ENCODE measurements at places on chromosomes 3 and 15.

GRCh38 chr15:78455749-78456148 lies 17.7 kb downstream of the IREB2 start:
- DNase-seq, result no peak

GRCh38 chr3:39260318-39260717 lies 19.5 kb downstream of the CX3CR1 start:
- no peak for DNase-seq

GRCh38 chr3:78633626-78634025 lies 1134.2 kb downstream of the ROBO1 start:
- DNase-seq, result no peak

- no peak for DNase-seq
These were observed 55.2 kb downstream of the RBPMS2 start for GRCh38 chr15:64720188-64720587.

DNA sequence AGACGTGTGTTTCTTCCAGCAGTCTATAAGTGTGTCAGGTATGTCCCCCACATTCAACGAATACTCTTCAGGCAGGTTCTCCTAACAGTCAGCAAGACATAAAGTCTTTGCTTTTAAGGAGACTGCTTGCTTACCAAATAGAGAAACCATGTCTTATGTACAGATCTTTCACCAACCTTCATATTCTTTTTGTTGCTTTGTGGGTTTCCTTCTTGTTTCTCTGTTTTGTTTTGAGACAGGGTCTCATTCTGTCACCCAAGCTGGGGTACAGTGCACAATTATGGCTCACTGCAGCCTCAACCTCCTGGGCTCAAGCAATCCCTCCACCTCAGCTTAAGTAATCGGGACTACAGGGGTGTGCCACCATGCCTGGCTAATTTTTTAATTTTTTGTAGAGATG lies 14.3 kb downstream of the DYNC1LI1 start:
- DNase-seq, result no peak

DNA sequence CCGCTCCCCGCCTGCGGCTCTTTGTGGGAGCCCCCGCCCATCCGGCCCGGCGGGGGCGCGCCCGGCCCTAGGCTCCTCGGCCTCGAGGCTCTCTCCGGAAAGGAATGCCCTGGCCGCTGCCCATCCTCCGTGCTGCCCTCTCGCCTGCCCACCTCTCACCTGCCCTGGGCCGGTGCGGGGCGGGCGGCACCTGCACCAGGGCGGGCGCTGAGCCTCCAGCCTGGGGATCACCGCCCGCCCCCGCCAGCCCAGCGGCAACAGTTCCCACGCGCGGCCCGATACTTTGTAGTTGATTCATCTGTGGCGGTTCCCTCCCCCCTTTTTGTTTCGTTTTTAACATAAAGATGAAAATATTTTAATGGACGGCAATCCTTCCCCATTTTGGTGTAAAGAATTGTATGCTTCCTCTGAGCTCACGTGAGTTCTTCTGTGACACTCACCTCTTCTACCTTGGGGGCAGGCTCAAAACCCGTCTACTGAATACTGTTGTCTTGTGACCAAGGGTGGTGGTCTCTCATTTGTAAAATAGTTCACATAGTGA lies 1.9 kb downstream of the KLF13 start:
- peak; percentile 74 for DNase-seq

DNA sequence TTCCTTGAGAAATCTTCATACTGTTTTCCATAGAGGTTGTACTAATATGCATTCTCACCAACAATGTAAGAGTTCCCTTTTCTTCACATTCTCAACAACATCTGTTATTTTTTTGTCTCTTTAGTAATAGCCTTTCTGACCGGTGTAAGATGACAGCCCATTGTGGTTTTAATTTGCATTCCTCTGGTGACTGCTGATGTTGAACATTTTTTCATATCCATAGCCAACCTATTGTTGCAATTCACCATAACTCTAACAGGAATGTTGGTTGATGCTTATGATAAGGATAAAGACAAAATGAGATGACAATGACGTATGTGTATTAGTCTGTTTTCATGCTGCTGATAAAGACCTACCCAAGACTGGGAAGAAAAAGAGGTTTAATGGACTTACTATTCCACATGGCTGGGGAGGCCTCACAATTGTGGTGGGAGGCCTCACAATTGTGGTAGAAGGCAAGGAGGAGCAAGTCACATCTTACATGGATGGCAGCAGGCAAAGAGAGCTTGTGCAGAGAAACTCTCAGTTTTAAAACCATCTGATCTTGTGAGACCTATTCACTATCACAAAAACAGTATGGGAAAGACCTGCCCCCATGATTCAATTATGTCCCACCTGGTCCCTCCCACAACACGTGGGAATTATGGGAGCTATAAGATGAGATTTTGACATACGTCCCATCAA lies 37.6 kb upstream of the RHCG start:
- no peak for DNase-seq

DNA sequence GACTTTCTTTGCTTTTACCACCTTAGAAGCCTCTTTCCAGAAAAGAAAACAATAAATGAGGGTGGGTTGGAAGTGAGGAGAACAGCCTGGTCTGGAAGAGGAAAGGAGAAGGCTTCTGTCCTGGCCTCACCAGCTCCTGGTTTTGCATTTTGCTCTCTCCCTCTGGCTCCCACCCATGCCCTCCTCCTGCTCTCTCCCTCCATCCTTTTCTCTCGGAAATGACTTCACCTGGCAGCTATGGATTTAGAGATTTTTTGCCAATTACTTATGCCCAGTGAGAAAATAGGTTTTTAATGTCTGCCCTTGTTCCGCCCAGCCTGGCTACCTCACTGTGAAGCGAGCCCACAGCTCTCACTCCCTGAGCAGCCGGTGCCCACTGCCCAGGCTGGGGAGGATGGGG lies 77.9 kb upstream of the NTRK3 start:
- no peak for DNase-seq

- no peak for DNase-seq
These were observed 41.1 kb downstream of the IGF1R start for GRCh38 chr15:98689431-98689861.

- peak; percentile 48 for DNase-seq
These were observed 66.9 kb downstream of the RNF13 start for GRCh38 chr3:149879872-149880271.

DNA sequence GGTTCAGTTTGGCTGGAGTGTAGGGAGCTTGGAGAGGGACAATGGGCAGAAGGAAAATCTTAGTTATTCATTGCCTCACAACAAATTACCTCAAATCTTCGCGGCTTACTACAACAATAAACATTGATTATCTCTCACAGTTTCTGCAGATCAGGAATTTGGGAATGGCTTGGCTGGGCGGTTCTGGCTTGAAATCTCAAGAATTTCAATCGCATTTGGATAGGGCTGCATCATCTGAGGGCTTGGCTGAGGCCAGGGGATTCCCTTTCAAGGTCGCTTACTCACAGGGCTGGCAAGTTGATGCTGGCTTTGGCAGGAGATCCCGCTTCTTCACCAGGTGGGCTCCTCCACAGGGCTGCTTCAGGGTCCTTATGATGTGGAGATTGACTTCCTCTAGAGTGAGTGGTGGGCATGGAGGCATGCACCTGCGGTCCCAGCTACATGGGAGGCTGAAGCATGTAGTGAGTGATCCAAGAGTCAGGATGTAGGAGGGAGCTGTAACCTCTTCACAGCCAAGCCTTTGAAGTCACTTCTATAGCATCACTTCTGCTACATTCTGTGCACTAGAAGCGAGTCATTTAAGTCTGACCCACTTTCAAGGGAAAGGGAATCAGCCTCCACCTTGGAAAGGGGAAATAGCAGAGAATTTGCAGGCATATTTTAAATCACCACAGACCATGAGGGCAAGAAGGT lies 63.1 kb downstream of the CDC25A start:
- no peak for DNase-seq

DNA sequence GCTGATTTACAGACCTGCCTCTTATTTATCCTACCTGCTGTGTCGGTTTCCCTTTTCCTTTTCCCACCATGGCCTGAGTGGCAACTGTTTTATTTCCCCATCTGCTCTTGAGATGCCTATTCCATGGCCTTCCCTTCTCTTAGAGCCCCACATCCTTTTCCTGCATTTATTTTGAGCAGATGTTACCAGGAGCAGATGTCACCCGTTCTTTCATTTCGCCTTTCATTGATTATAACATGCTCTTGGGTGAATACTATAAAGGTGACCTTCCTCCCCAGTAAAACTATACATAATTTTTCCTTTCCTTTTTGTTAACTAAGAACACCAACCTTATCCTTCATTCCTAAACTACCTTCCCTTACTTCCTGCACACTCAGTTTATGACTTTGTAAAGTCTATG lies 8.5 kb upstream of the P2RY1 start:
- DNase-seq, result no peak

- DNase-seq, result no peak
These were observed 97.7 kb upstream of the SLC4A7 start for GRCh38 chr3:27581852-27582251.

- peak; percentile 75 for DNase-seq
These were observed 55.6 kb downstream of the CGGBP1 start for GRCh38 chr3:88003115-88003755.

DNA sequence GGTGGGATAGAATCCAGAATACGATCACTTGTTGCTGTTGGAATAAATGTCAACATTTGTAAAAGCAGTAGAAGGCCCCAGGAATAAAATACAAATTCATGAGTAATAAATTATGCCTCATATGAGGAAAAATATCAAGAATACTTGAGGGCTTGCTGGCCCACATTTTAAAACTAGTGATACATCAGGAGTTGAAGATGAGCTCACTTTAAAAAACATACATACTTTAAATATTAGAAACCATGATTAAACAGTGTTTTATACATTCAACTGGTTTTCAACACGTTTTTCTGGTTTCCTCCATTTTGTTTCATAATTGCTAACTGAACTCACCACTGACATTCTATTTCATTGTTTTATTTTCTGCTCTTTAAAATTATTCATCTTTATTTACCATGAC lies 141.4 kb downstream of the TFG start:
- DNase-seq, result no peak

- DNase-seq, result no peak
These were observed 133.5 kb upstream of the ONECUT1 start for GRCh38 chr15:52923626-52924025.

GRCh38 chr3:40104441-40104840 lies 205.1 kb upstream of the EIF1B start:
- no peak for DNase-seq

DNA sequence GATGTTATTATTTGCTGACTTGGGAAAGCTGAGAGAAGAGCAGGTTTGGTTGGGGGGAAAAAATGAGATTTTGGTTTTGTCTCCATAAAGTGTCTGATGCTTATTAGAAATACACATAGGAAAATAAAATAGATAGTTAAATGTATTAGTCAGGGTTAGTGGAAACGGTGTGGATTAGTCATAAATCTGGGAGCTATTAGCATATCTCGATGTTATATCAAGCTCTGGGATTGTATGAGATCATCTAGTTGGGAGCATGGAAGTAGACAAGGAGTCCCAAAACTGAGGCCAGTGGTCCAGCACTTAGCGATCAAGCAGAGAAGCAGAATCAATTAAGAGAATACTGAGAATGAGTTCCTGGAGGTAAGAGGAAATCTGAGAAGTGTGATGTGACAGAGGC lies 845.5 kb downstream of the ROBO2 start:
- no peak for DNase-seq

DNA sequence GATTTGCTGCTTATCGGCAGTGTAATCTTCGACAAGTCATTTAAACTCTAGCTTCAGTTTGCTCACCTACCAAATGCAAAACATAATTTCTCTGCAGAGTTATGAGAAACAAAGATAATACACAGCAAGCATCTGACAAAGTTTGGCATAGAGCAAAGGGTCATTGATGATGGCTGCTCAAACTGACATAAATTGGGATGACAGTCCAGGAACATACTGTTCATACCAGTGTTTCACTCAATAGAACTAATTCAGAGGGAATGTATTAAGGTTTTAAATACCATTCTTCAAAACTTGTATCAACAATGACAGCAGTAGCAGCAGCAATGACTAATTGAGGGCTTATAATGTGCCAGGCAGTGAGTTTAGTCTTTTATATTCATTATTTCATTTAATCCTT lies 137.6 kb downstream of the SPATA16 start:
- DNase-seq, result no peak

DNA sequence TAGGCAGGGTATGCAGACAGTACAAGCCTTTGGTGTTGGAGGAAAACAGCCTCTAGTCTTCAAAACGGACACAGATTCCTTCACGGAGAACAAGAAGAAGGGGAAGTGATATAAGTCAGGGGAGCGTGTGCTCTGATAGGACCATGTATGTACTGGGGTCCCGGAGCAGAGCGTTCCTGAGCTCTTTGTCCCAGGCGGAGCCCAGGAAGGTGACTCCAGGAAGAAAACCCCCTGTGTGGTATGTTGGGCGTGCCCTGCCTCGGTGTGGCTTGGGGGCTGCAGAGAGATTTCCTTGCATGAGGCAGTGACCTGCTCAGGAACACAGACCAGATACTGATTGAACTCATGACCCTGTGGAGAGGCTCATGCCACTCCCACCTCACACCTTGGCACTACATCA lies 21.7 kb downstream of the MELTF start:
- no peak for DNase-seq

DNA sequence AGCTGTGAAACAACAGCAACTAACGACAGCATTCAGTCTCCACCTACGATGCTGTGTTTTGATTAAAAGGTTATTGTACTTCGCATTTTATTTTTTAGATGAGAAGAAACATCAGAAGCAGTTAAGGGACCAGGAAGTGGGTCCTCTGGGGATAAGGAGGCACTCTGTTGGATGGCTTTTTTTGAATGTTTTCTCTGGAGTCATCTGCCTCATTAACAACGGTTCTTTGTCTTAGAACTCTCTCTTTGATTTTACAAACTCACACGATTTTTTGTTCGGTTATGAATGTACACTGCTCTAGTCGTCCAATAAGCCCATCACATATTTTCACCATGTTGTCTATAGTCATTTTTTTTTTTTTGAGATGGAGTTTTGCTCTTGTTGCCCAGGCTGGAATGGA lies 36.0 kb upstream of the ARPIN start:
- DNase-seq, result no peak

- no peak for DNase-seq
These were observed 18.9 kb upstream of the ALDH1L1 start for GRCh38 chr3:126199256-126199655.

- no peak for DNase-seq
These were observed 217.3 kb downstream of the GREM1 start for GRCh38 chr15:32935139-32935538.

All from CD14-positive monocyte (primary cell).